ENCODE measurements at places on chromosomes 3 and 15.
A peak's percentile ranks its signal among the peaks of the same experiment; 100 is the strongest.

GRCh38 chr3:56775838-56776555 is 25.8 kb downstream of the ARHGEF3 start:
- DNase-seq: no peak

- DNase-seq: peak; percentile 8
These were observed 75.0 kb downstream of the MAGEF1 start for GRCh38 chr3:184636741-184637316.

DNA sequence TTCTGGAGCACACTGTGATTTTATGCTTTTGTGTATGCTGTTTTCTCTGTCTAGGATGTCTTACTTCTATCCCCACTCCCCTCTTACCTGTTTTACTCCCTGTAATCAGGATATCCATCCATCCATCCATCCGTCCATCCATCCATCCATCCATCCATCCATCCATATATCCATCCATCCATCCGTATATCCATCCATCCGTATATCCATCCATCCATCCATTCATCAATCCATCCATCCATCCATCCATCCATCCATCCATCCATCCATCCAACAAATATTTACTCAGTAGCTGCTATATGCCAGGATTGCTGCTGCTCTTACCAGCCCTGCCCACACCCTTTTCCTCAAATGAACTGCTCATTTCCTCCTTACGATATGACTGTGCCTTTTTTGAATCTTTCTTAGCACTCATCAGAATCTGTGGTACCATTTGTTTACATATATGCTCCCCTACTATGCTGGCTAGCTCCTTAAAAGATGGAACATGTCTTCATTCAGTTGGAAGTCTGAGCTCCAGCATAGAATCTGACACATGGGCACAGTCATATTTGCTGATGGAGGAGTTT is 35.2 kb downstream of the USP13 start:
- DNase-seq: no peak

DNA sequence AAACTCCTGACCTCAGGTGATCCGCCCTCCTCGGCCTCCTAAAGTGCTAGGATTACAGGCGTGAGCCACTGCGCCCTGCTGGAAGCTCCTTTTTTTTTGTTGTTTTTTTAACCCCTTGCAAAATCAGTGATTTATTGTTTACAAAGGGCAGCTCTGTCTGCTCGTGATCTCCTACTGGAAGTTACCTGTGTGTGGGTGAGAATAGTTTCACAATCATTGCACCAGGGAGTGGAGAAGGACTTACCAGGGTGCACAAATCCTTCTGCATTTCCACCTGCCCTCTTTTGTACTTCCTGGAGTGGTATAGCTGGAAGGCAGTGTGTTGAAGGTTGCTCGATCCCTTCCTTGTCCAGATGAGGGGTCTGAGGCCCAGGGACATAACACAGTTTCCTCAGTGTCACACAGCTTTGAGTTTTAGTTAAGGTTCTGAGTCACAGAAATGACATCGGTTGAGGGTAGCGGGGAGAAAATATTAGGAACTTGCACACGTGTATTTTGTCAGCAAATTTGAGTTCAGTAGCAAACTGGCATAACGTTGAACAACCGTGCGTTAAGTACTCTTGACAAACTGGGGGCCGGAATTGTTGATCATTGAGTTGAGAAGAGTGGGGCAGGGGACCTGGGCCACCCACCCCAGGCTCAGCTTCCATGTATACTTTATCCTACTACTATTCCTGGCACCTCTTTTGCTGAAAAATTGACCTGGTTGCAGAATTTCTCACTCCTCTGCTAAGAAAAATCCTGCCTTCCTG is 11.3 kb upstream of the TRAK1 start:
- DNase-seq: no peak

- DNase-seq: no peak
These were observed 133.7 kb upstream of the POU1F1 start for GRCh38 chr3:87410110-87410509.

GRCh38 chr3:131596884-131597283 is 94.1 kb upstream of the MRPL3 start:
- no peak for DNase-seq

DNA sequence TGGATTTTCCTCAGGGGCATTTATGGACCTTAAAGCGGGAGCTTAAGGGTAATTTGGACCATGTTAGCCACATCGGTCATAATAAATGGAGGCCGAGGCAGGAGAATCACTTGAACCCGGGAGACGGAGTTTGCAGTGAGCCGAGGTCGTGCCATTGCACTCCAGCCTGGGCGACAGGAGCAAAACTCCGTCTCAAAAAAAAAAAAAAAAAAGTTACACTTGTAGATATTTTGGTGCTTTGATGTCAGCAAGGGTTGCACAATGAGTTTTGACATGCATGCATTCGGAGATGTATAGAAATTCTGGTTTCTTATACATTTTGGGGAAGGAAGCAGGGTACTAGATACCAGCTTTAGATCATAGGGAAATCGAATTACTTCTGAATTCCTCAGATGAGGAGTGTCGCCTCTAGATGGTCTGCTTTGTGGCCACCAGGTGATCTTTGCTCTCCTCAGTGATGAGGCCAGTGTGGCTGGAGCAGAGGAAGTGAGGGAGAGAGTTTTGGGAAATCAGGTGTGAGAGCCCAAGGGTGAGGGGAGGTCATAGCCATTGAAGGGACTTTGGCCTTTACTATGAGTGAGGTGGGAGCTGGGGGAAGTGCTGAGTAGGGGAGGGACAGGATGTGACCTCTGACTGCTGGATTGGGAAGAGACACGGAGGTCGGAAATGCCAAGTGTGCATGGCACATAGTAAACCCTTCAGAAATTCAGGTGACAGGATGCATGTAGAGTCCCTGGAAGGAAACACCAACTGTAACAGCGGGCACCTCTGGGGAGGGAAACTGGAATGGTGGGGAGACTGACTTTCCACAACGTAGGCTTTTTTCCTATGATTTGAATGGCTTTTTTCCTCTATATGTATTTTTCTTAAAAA is 8.4 kb upstream of the RBSN start:
- DNase-seq: no peak

- DNase-seq: no peak
These were observed 44.4 kb downstream of the ADAM10 start for GRCh38 chr15:58705105-58705504.

DNA sequence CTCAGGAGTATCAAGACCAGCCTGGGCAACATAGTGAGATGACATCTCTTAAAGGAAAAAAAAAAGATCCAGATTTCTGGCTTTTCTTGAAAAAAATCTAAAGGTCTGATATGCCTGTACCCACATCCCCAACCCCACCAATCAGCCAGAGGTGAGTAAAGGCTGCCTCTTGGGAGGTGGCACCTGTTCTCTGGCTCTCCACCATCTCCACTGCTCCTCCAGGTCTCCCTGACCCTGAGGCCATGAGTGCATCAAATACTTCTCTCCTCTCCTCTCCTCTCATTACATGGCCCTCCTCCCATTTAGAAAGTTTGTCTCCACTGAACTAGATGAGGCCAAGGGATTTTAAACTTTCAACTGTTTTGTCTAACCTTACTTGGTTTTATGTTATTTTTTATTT is 5.2 kb downstream of the SIAH2 start:
- DNase-seq: no peak

- DNase-seq: no peak
These were observed 800 bp downstream of the DAG1 start for GRCh38 chr3:49470714-49471420.

GRCh38 chr3:73592154-73593144 is 32.3 kb downstream of the PDZRN3 start:
- no peak for DNase-seq

- DNase-seq: no peak
These were observed 21.2 kb downstream of the ADAMTS7 start for GRCh38 chr15:78790027-78790426.

Measured in activated CD4-positive, alpha-beta T cell treated with anti-CD3 and anti-CD28 coated beads, Interleukin-2, amount 50 U/mL, for 1 hour (primary cell).